ENCODE measurements at places on chromosomes 1 and 21.

- peak; percentile 25 for DNase-seq
These were observed 1.9 kb downstream of the BTF3L4 start for GRCh38 chr1:52057876-52058415.

- no peak for DNase-seq
These were observed 17.9 kb downstream of the UBL4B start for GRCh38 chr1:110130113-110130591.

GRCh38 chr1:170539154-170539553 is 7.2 kb downstream of the GORAB start:
- no peak for DNase-seq

DNA sequence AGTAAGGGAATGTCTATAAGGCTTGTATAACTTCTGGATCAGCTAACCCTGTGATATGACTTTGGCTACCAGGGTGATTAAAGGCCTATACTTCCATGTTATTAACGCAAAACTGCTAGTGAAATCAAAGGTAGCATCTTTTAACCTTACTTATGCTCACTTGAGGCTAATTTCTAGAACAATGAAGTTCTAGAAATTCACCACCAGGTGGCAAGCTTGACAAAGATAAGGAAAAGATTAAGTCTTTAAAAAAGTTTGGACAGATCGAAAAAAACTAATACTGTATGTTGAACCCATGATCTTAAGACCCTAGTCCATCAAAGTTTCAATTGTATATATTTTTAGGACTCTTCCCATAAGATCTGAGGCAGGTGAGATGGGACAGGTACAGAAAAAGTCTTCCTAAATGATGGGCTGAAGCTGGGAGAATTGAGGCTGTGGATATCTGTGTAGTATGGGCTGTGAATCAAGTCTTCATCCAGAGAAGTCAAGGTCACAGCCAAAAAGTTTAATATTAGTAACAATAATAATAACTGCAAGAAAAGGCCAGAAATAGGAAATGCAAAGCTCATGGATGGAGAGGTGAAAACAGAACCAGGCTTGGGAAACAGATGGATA is 18.8 kb downstream of the KYAT3 start:
- DNase-seq, result peak; percentile 55

- no peak for DNase-seq
These were observed 449.6 kb downstream of the GPATCH2 start for GRCh38 chr1:217181176-217181746.

- no peak for DNase-seq
These were observed 605.8 kb upstream of the CAMK1G start for GRCh38 chr1:208977638-208978256.

DNA sequence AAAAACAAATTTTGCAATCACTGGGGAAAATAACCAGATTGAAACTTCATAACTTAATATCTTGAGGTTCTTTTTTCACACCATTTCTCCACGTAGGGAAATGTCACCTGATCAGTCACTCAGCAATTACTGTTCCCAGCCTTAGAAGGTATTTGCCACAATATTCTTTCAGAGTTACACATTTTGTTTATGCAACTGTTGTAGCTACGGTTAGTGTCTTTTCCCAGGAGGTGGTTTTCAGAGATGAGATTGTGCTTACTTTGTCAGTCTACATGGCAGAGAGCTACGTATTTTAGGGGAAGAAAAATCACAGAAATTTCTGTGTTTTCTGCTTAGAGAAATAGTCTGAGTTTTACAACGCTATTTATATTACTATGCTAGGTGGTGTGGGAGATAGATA is 792.8 kb upstream of the B3GALT2 start:
- no peak for DNase-seq

DNA sequence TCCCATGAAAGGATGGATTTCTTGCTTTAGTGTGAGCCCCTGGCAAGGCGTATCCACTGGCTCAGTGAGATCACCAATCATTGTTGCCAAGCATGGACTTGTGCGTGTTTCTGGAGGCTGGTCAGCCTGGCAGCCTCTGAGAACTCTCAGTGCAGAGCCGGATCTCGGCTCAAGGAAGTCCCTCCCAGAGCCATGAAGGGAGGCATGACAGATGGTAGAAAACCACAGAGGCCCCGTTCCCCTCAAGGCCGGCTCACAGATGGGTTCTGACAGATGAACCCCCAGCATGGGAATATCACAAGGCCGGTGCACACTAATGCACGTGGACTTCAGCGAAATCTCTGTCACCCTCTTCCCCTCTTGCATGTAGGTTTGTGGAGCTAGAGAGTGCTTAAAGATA is 290.5 kb downstream of the AJAP1 start:
- DNase-seq, result no peak

DNA sequence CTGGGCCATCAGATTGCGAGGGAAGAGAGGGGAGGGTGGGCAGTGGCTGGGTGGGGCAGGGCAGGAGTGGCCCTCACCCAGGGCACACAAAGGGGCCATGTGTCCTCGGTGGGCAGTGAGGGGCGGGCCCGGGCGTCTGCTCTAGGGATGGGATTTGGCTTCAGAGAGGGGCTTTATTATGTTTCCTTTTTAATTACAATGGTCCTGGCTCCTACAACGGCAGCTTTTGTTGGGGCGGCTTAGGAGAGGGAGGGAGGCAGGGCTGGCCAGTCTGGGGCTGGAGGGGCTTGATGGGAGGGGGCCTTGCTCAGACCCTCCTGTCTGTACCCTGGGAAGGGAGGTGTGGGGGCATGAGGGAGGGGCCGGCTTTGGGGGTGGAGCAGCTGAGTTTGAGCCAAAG is 102.8 kb upstream of the WNT4 start:
- DNase-seq, result no peak

DNA sequence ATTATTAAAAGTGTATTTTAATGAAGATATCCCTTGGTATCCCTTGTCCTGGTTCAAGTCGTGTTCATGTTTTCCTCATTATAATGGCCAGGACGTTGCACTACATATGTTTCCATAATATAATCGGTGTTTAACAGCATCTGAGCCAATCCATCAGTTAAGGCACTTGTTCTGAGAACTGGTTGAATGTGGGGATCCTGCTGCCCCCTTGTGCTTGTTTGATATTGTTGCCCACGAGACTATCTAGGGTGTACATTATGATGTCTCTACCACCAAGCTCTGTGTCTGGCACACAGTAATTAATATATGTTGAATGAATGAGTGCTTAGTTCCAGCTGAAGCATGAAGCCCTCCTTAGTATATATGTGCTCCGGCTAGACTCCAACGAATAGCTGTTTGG is 193.0 kb downstream of the CACNA1E start:
- no peak for DNase-seq

DNA sequence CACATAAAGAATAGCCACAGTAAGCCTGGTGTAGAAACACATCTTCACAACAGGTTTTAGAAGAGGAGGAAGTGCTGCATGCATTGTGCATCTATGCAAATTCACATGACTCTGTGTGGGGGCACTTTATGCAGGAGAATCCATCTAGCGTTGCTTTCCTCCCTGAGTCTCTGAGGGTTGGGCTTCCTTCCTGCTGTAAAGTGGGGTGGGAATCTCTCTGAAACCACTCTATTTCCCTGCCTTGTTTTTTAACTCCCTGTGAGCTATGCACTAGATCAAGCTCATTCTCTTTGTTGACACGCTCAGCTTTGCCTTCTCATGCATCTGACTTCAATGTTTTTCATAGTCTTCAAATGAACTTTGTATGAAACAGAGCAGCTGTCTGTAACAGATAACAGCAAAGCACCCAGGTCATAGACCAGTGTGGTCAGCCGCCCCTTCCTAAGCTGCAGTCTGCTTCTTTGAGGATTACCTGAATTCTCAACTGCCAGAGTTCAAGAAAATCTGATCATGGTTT is 102.7 kb upstream of the DPH5 start:
- DNase-seq, result no peak
